Cortex of kidney (tissue), 1 donor: ENCODE measurements at places on chromosomes 11 and 22.

DNA sequence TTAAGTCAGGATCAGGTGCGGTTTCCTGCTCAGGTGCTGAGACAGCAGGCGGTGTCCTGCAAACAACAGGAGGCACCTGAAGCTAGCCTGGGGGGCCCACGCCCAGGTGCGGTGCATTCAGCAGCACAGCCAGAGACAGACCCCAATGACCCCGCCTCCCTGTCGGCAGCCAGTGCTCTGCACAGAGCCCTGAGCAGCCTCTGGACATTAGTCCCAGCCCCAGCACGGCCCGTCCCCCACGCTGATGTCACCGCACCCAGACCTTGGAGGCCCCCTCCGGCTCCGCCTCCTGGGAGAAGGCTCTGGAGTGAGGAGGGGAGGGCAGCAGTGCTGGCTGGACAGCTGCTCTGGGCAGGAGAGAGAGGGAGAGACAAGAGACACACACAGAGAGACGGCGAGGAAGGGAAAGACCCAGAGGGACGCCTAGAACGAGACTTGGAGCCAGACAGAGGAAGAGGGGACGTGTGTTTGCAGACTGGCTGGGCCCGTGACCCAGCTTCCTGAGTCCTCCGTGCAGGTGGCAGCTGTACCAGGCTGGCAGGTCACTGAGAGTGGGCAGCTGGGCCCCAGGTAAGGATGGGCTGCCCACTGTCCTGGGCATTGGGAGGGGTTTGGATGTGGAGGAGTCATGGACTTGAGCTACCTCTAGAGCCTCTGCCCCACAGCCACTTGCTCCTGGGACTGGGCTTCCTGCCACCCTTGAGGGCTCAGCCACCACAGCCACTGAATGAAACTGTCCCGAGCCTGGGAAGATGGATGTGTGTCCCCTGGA lies at the start of gene MYO7A:
Gene MYO7A, plus strand, starts transcription at position 327 of the 772 bp plus-strand sequence. CDS start 2,389 bp downstream, outside the sequence.
- DNase-seq = peak; percentile 23

GRCh38 chr11:47553406-47553743 lies 443 bp upstream of the CELF1 start:
- no peak for DNase-seq

GRCh38 chr11:64802370-64803157 lies 450 bp downstream of the MAP4K2 start:
- no peak for DNase-seq

DNA sequence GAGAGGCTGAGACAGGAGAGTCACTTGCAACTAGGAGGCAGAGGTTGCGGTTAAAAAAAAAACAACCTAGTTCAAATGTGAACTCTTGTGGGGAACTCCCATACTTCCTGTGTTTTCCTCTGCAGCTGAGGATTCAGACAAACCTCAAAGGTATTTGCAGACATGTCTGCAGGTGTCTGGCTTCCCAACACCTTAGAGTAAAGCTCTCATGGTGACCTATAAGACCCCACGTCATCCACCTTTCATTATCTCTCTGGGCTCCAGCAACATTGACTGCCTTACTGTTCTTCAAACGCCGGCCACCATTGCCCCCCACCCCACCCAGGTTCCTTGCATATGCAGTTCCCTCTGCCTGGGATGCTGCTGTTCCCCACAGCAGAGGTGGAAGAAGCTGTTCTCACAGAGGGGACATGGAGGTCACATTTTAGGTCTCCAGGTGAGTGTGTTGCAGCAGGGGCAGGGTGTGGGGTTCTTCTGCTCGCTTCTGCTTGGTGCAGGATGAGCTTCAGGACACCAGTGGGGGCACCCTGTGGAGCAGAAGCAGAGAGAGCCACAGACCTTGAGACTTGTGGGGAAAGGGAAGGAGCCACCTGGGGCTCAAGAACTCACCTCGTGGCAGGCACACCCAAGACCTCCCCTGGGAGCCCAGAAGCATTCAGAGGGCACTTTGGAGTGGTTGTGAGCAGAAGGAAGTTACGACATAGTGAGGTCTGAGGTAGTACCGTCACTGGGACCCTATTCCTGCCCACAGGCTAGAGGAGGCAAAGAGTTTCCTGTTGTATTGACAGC lies 203.2 kb downstream of the CSNK2A3 start:
- DNase-seq = no peak

DNA sequence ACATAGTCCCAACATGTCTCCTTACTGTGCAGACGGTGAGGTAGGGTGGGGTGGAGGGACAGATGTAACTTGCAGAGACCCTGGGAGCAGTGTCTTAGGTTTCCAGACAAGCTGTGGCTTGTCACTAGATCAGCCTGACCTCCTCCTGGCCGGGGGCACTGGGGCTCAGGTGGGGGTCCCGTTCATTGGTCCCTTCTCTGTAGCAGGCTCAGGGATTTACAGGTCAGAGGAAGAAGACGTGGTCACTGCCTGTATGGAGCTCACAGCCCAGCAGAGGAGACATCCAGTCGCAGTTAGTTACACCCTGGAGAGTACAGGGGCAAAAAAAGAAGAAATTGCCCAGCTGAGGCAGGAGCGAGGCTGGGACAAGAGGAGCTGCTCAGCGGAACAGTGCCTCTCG lies 22.0 kb upstream of the TUB start:
- no peak for DNase-seq

DNA sequence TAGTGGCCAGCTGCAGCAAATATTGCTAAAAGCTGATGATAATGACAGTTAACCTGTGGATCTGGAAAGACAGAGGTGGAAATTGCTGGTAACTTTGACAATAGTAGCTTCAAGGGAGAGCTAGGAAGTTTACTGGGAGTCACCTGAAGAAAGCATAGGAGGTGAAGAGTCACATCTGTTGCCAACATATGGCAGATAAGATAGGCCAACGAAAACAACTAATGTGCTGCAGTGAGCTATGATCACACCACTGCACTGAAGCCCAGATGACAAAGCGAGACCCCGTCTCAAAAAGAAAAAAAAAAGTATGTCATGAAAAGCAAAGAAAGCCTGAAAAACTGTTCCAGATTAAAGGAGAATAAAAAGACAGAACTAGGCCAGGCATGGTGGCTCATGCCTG lies 4.3 kb upstream of the PRDM10 start:
- DNase-seq = no peak

GRCh38 chr22:38262051-38262795 lies 10.6 kb downstream of the TMEM184B start:
- DNase-seq = no peak

GRCh38 chr11:126511475-126512115 lies 156.1 kb downstream of the ST3GAL4 start:
- no peak for DNase-seq

- DNase-seq = no peak
Observed at GRCh38 chr11:31803813-31804311, 7.3 kb downstream of the PAX6 start.

GRCh38 chr11:91664521-91664920 lies 560.1 kb upstream of the FAT3 start:
- no peak for DNase-seq

- DNase-seq = no peak
Observed at GRCh38 chr11:47982616-47983015, 2.3 kb downstream of the PTPRJ start.

- DNase-seq = no peak
Observed at GRCh38 chr22:41302811-41303210, 1.5 kb downstream of the ZC3H7B start.

GRCh38 chr11:17574141-17575091 lies 27.4 kb downstream of the OTOG start:
- no peak for DNase-seq

GRCh38 chr11:107549253-107549953 lies 16.1 kb downstream of the ALKBH8 start:
- DNase-seq = no peak

DNA sequence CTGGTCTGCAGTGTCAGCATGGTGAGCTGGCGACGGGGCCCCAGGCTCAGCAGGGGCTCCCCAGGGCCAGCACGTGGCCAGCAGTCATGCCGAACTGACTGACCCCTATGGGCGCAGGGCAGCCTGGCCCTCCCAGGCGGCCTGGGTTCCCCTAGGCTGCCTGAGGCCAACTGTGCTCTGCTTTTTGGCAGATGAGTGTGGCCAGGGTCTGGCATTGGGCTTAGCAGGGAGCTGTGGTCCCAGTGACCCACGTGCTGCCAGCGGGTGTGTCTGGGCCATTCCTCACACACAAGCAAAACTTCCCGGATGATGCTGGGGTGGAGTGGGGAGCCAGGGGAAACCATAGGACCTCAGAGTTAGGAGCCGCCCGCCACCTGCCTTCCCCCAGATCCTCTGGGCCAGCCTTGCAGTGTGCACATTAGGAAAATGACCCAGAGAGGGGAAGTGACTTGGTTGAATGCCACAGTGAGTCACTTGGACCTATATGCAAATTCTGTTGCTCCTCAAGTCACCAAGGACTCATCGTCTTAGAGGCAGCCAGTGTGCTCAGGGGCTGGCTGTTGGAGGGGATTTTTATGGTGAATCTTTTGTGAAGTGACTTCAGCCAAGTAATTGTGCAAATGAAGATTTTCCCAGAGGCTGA lies 6.5 kb downstream of the ADORA2A start:
- DNase-seq = no peak

- DNase-seq = no peak
Observed at GRCh38 chr11:70078095-70078780, at the start of gene ANO1. ANO1 (plus strand) TSS chr11:70078317; CDS start chr11:70078607, 290 bp downstream.
